ENCODE measurements at places on chromosomes 12 and 14. TPM values are rescaled to one million over a fixed set of nuclear protein-coding genes. Genes with fewer than 3 reads are reported as not detected.

Gene ANG
- total RNA-seq: 7.1 TPM

Gene LIN7A
- not detected for total RNA-seq

Gene AACS
- 18.6 TPM for total RNA-seq

Gene HOXC13
- total RNA-seq: 13.2 TPM

Gene PIK3C2G
- not detected for total RNA-seq

Gene TRIM9
- 0.31 TPM for total RNA-seq

Gene DPPA3
- not detected for total RNA-seq

GRCh38 chr12:118986050-118986449, 4.7 kb downstream of the SRRM4 start:
- DNase-seq: peak; percentile 56

- DNase-seq: no peak
Measured at GRCh38 chr12:10052193-10052913, 21.9 kb downstream of the CLEC9A start.

DNA sequence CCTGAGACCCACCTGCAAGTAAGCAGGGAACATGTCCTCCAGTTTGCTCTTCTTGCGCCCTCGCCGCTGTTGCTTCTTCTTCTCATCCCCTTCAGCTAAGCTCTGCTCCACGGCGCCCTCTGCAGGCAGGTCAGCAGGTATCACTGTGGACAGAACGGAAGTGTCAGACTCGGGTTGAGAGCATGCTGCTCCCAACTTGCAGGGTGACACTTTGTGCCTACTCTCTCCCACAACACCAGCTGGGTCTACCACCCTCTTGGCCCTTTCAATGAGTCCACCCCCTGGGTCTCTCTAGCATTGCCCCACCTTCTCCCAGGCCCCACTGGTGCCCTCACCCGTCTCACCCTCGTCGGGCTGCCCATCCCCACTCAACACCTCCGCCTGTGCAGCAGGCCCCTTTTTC, 16.7 kb downstream of the KMT2D start:
- DNase-seq: peak; percentile 41

DNA sequence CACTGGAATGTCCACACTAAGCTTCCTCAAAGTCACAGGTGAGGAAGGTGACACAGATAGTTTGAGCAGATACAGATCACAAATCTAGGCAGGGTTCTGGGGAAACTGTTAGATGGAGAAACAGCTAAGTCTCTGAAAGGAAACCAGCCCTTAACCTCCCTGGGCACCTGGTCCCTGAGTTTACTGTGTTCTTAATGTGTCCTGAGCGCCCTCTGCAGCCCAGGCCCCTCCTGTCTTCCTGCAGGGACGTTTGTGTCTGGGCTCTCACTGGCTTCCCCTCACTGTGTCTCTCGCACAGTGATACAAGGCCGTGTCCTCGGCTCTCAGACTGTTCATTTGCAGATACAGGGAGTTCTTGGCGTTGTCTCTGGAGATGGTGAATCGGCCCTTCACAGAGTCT, 684.3 kb downstream of the TMEM121 start:
- DNase-seq: no peak

- DNase-seq: no peak
Measured at GRCh38 chr14:49942090-49942489, 49.2 kb downstream of the ARF6 start.

- DNase-seq: no peak
Measured at GRCh38 chr12:86660488-86661147, 404.4 kb upstream of the MGAT4C start.

DNA sequence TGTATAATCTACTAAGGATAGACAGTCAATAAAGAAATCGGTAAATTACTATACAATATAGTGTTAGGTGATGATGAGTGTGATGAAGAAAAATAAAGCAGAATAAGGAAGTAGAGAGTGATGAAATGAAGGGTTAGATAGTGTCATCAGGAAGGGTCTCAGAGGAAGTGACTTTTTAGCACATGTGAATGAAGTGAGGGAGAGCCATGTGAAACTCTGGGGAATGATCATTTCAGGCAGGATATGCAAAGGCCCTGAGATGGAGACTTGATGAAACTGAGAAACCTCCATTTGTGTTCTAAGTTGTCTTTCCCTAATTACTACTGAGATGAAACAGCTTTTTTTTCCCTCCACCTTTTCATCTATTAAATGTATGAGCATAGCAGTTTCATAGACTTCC, 19.4 kb upstream of the GNPTAB start:
- DNase-seq: no peak

GRCh38 chr14:102822311-102822863, 45.1 kb downstream of the TRAF3 start:
- no peak for DNase-seq

- no peak for DNase-seq
Measured at GRCh38 chr14:40402957-40403356, 970.7 kb upstream of the FBXO33 start.

GRCh38 chr14:29846339-29847055, 81.2 kb downstream of the PRKD1 start:
- DNase-seq: no peak

GRCh38 chr12:62536546-62536945, 69.9 kb downstream of the MON2 start:
- no peak for DNase-seq

DNA sequence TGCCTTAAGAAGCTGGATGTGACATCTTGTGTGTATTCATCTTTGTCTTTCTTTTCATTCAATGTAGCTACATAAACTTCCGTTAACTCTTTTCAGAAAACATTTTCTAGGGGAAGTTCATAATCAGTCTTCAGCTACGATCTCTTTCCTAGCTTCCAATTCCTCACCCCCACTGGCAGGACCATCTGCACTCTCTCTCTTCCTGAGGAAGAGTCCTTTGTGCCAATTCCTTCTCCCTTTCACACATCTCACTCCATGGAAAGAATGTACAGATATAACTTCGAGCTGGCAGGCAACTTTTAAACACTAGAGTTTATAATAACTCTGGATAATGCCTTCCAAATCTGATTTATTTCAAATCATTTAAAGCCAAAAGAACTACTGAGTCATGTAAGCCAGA, 495.7 kb downstream of the GALC start:
- peak; percentile 11 for DNase-seq

DNA sequence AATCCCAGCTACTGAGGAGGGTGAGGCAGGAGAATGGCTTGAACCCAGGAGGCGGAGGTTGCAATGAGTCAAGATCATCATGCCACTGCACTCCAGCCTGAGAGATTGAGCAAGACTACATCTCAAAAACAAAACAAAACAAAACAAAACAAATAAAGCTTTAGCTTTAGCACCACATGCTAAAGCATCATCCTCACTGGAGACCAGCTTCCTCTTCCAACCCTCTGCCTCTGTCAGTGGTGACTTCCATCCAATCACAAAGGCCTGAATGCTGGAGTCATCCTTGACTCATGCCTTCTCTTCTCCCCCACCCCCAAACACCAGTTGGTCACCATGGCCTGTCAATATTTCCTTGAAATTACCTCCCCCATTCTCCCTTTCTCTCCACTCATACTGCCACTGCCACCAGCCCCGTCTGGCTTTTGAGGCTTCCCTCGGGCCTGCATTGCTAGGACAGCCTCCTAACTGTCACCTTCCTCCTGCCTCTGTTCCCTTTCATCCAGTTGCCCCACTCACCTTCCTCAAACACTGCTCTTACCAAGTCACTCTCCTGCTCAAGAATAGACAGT, 1.4 kb downstream of the ZNF385A start:
- DNase-seq: no peak

DNA sequence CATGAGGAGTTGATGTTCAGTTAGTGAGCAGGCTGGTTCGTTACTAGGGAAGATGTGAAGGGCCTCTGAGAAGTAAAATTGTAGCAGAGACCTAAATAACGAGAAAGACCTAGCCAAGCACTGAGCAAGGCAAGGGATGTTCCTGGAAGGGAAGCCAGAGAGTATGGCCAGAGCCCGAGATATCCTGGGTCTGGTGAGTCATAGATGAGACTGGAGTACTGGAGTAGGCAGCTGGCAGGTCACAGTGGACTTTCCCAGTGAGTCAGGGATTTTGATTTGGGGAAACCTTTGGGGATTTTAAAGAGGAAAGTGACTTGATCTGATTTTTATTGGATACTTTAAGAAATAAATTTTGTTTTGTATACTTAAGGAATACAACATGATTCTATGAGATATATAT, 369.0 kb downstream of the DIO2 start:
- no peak for DNase-seq

GRCh38 chr12:80802652-80803400, 86.1 kb downstream of the MYF5 start:
- no peak for DNase-seq
